Uterus (tissue), 4 donors: ENCODE measurements at places on chromosomes 2 and 18. TPM values are rescaled to one million over a fixed set of nuclear protein-coding genes. Genes with fewer than 3 reads are reported as not detected.

- DNase-seq, result no peak
Measured at GRCh38 chr18:79629249-79629558, 50.4 kb upstream of the CTDP1 start.

Gene ODC1
- 59.6 TPM for total RNA-seq

Gene TFPI
- 98.9 TPM for total RNA-seq

DNA sequence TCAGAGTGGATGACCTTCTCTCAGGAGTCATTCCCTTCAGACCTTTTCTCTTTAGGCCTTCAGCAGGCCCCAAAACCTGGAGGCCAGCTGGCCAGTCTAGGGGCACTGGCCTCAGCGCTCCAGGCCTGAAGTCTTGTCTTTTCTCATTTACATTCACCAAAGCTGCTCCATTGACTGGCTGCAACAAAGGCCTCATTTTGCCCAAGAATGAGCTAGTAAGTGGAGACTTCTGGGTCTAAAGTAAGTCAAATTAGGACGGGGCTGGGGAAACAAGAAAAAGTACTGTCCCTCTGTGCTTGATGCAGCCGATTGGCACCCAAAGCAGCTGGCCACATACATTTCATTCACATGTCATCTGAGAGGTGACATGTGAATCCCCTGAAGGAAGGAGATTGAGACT is 83.8 kb upstream of the RIOK3 start:
- DNase-seq, result no peak

Gene UGT1A8
- total RNA-seq, result not detected

DNA sequence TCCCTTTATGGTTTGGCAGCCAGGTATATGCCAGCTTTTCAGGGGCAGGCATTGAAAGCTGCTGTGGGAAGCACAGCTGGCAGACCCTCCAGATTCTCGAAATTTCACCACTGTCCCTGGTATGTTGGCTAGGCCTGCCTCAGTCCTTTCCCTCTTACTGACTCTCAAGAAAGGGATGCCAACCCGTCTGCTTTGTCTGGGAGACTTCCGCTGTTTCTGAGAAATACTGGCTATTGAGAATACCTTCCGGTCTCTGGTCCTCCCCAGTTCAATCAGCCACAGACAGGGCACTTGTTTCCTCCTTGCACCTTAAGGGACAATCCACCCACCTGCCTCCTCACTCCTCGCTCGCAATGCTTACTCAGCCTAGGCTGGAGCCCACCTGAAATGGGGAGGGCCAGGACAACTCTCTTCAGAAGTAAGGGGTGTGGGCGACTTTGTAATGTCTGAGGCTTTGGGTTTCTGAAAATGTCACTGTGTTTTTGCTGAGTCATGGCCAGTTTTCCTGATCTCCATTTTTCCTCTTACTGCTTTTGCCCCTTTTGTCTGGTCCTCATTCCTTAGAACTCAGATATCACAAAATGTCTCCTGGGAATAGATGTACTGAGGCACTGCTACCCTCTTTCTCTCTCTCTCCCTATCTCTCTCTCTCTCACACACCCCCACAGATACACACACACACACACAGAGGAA is 571.1 kb downstream of the TNS1 start:
- no peak for DNase-seq

GRCh38 chr2:112154246-112155117 is 16.3 kb downstream of the FBLN7 start:
- no peak for DNase-seq

DNA sequence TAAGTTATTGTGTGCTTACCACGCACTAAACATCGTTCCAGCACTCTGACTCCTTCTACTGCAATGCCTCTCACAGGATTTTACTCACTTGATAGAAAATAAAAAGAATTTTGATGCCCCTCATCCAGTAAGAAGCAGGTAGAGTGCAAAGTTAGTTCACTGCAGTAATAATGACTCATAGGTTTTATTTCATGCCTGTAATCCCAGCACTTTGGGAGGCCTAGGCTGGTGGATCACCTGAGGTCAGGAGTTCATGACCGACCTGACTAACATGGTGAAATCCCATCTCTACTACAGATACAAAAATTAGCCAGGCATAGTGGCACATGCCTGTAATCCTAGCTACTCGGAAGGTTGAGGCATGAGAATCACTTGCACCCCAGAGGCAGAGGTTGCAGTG is 190.6 kb downstream of the RAD51AP2 start:
- no peak for DNase-seq

Gene NMUR1
- 0.41 TPM for total RNA-seq

GRCh38 chr2:215899141-215900074 is 113.9 kb downstream of the MREG start:
- DNase-seq, result no peak

GRCh38 chr2:8193686-8194615 is 487.9 kb upstream of the ID2 start:
- DNase-seq, result no peak

- no peak for DNase-seq
Measured at GRCh38 chr2:118835746-118836410, 11.6 kb downstream of the EN1 start.

GRCh38 chr18:37443325-37444055 is 122.1 kb downstream of the CELF4 start:
- no peak for DNase-seq

DNA sequence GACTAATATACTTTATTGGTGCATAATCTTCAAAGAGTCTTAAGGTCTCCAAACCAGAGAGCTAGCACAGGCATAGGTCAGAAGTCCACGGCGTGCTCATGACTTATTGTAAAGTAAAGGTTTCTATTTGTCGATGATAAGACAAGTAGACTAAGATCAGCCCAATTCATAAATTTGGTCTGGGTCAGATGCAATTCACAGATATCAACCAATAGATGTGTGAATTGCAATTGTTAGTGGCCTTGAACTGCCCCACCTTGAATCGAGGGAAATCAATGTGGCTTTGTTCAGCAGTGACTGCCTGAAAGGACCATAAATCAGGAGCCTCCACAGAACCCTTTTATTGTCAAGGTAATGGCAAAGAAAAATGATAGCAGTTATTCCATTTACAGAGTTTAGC is 39.1 kb upstream of the CPS1 start:
- DNase-seq, result no peak

Gene RGPD3
- under 0.01 TPM for total RNA-seq

GRCh38 chr2:128623776-128624761 is 305.4 kb upstream of the HS6ST1 start:
- no peak for DNase-seq

DNA sequence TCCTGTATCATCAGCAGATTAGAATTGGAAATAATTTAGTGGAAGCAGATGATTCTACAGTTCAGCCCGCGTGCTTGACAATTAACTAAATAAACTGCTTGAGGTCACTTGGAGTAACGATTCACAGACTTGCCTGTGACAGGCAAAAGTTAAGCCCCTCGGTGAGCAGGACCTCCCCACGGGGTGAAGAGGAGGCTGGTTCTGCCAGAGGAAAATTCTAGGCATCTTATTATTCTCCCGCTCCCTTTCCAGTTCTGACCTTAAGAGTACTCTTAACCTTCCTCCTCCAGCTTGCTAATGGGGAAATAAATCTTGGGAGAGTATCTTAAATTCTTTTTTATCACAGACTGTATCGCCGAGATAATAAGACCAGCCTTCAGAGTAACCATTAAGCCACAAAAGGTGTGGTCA is 169.7 kb upstream of the SMAD2 start:
- DNase-seq, result no peak

- no peak for DNase-seq
Measured at GRCh38 chr2:98793897-98794830, 63.2 kb upstream of the MGAT4A start.

DNA sequence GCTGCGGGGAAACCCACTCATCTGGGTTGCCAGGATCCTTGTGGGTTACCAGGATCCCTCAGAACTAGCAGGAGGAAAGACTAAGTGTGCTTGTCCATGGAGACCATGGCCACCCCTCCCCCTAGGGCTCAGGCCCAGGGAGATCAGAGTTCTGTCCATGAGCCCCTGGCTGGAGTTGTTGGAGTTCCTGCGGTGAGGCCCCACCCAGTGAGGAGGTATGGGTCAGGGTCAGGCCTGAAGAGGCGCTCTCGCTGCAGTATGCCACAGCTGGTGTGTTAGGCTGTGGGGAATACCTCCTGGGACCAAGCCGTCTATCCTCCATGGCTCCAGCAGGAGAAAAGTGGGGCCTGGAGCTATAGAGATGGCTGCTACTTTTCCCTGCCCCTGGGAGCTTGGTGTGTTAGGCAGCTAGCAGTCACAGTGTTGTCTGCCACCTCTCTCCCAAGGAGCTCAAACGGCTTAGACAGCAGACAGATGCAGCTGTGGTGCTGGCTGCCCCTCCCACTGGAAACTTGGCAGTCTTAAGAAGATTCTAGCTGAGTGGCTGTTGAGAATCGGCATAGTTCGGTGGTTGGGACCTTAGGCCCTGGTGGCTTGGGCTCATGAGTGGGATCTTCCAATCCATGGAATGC is 240.3 kb upstream of the CELF4 start:
- no peak for DNase-seq

GRCh38 chr18:77708826-77709506 is 459.3 kb downstream of the GALR1 start:
- DNase-seq, result no peak

DNA sequence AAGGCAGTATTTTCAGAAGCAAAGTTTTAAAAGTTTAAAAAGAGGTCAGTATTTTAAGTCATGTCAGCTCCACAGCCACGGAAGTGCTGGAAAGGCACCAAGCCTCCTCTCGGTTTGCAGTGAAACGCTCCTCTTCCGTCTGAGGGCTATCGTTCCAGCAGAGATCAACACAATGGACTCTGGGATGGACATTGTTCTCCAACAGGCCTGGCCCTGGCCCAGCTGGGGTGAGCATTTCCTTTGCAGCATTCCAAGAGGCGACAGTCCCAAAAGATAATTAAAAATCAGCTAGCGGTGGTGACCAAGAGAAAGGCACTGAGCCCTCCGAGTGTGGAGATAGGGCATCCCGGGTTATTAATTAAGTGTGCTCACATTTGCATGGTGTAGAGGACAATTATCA is 95.9 kb upstream of the LCLAT1 start:
- DNase-seq, result no peak

DNA sequence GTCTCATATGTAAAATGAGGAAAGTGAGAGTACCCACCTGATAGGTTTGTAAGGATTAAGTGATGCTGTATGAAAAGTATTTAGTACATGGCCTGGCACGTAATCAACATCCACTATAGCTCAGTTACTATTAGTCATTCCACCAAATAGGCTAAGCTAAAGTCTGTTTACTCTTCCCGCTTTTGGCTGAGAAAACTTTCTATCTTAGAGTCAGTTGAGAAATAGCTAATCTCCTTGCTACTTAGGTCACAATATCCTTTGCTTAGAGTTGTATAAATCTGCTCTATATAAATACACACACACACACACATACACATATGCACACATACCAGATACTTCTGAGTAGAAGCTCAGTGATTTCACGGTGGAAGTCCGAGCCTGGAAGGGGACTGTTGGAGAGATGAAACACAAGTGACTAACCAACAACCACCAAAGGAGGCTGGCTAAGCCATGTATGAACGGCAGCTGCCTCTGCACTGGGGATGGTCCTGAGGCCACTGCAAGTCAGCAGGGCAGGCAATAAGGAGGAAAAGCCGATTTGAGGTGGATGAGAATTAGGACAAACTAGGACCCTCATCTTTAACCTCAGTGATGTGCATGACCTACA is 104.6 kb upstream of the EPHA4 start:
- DNase-seq, result no peak

DNA sequence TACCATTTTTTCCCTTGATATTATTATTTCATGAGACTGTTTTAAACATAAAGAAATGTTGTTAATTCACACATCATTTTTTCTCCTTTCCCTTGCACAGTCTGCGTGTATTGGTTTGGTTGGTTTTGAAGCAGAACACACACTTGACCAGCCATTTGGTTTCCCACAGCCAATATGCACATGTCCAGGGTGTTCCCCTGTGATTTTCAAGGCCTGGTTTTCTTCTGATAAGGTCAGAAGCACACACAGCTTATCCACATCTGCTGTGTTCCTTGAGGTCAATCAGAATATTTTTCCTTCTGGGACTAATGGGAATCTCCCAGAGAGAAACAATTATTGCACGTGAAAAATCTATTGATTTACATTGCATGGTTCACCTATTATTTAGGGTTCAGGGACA is 103.2 kb upstream of the EFEMP1 start:
- DNase-seq, result no peak

DNA sequence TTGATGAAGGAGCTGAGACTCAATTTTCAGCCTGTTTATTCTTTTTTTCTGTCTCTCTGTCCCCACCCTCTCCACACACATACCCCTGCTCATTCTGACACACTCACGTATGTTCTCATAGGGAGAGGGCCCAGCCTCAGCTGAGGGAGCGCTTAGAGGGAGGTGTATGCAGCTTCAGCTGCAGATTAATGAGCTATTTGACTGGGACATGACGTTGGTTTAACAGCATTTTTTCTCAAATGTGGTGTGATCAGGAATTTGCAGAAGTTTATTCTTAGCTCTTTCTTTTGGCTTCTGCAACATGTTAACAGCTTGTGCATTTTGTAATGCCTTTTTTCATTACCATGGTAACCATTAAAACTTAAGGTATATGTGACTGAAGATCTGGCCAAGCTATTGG is 1547.1 kb upstream of the PIK3C3 start:
- DNase-seq, result no peak

Gene IMPA2
- total RNA-seq, result 30.1 TPM

Gene TMEM37
- 3.7 TPM for total RNA-seq

DNA sequence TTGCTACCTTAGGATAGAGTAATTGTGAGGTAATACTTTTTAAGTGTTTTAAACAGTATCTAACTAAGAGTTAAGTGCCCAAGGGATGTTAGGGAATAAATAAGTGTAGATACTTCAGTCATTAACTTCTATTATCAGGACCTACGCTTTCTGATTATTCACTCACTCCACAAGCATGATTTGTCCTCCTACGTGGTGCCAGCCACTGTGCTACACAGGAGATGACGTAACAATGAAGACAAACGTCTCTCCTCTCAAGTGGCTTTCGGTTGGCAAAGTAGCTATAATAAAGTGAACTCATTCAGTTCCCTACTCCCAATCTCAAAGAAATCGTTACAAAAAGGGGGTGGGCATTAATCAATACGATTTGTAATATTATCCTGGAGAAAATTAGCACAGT is 100.9 kb upstream of the SETBP1 start:
- DNase-seq, result no peak

DNA sequence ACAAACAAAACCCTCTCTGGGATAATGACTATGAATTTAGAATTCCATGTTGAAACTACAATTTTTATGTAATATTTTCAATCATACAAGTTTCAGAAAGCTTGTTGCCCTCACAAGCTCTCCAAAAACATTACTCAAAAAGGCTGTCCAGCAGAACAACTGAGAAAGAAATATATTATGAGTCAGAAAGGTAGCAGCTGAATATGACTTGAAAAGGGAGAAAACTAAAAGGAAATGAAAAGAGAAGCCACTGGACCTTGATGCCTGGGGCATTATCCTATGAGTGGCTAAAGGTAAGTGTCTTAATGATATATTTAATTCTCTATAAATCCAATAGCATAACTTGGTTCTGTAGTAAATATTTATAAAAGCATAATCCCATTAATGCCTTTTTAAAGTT is 61.8 kb downstream of the NXPH2 start:
- no peak for DNase-seq

DNA sequence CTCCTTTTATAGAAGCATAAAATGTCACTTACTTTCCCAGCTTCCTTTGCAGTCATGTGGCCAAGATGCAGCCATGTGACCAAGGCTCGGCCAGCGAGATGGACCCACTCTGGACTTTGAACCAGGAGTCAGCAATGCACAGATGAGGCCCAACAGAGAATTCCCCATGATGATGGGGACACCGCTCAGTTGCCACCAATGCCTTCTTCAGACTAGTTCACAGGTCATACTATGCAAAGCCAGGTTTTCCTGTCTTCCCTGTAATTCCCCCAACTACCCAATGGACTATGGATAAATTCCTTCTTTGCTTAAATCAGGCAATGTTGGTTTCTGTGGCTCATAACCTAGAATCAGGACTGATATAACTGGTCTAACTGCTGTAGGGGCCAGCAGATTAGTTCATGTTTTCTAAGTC is 22.5 kb upstream of the REL start:
- DNase-seq, result no peak
